Osteoblast (primary cell): ENCODE measurements at places on chromosomes 11 and 22. TPM values are rescaled to one million over a fixed set of nuclear protein-coding genes. Genes with fewer than 3 reads are reported as not detected.

ZNF70 gene
- 6.5 and 7.4 TPM in 2 replicates for total RNA-seq

FOSL1 gene
- total RNA-seq, result 13.0 and 13.8 TPM in 2 replicates

KCNK4 gene
- total RNA-seq, result 0.29 and 0.36 TPM in 2 replicates

SYT9 gene
- not detected in 2 replicates for total RNA-seq

IGSF22 gene
- total RNA-seq, result not detected in 2 replicates

VPREB3 gene
- not detected in 2 replicates for total RNA-seq

TST gene
- total RNA-seq, result 53.6 and 63.3 TPM in 2 replicates

PAMR1 gene
- 49.9 and 60.7 TPM in 2 replicates for total RNA-seq

FGF19 gene
- not detected in 2 replicates for total RNA-seq

OTOG gene
- total RNA-seq, result not detected in 2 replicates

MYO7A gene
- total RNA-seq, result under 0.01 TPM in 2 replicates

DNA sequence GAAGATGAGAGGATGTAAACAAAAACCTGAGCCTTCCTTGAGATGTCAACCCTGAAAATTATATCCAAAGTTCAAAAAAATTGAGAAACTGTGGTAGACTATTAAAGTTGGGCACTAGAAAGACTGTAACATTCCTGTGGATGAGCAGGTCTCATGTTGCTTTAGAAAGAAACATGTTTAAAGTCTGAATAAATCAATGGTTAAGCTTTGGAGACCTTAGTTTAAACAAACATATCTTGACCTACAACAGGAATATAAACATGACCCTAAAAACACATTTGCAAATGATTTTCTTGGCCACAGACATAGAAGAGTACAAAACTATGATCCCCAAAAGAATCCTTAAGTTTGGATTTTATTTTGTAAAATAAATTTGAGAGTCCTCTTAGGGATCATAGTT, 38.1 kb upstream of the PCF11 start:
- DNase-seq, result no peak

- DNase-seq, result peak; percentile 81
Observed at GRCh38 chr11:3995949-3996554, 98.5 kb upstream of the RRM1 start.

- peak; percentile 93 for DNase-seq
Observed at GRCh38 chr22:44729391-44730021, 22.9 kb upstream of the ARHGAP8 start.

GRCh38 chr11:28939381-28939780, 831.2 kb downstream of the METTL15 start:
- DNase-seq, result no peak

DNA sequence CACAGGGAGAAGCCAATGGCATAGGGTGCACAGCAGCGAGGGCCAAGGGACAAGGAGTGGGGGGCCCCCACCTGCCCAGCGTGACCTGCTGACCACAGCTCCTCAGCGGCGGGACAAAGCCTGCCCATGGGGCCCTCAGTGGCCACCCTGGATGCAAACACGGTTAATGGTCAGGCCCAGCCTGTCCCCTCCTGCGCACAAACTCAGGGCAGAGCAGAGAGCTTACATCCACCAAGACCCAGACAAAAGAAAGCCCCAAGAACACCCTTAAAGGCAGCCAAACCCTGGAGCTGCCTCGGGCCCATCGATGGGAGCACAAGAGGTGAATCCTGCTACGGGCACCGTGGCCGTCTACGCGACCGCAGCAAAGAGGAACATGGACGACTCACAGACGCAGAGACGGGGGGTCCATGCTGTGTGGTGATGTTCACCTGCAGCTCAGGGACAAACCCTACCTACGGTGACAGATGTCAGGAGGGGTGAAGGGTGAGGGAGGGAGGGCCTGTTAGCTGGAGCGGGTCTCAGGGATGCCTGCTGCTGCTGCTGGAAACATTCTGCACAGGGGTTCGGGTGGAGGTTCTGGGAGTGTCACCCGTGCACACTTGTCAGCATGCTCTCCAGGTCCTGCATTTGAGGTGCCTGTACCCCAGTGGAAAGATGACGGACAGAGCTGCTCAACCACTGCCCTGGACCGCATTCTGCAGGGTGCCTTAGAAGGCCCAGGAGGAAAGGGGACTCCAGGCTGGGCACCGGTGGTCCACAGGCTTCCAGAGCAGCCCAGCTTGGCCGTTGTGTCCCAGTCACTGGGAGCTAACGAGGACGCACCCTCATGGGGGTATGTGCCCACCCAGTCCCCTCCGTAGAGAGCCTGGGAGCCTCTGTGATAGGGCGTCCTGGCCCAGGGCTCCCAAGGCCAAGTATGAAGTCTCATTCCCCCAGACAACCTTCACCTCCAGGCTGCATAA, 11.6 kb downstream of the ASCL2 start:
- DNase-seq, result peak; percentile 83

- peak; percentile 9 for DNase-seq
Observed at GRCh38 chr22:49160261-49161001, 667.2 kb downstream of the BRD1 start.

DNA sequence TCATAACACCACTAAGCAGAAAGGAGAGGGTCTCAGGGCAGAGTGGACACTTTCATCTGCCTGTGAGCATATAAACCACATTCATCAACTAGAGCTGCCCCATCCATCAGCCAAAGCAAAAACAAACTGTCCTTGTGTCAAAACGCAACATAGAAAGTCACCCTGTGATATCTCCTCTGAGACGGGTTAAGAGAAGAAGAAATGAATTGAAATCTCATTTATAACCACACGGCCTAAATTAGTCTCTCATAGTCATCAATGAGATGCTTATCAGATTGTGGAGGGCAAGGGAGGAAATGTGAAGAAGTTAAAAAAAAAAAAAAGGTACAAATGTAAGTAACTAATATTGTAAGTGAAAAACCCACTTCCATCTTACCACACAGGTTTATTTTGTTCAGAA, 75.7 kb downstream of the SIK3 start:
- no peak for DNase-seq

DNA sequence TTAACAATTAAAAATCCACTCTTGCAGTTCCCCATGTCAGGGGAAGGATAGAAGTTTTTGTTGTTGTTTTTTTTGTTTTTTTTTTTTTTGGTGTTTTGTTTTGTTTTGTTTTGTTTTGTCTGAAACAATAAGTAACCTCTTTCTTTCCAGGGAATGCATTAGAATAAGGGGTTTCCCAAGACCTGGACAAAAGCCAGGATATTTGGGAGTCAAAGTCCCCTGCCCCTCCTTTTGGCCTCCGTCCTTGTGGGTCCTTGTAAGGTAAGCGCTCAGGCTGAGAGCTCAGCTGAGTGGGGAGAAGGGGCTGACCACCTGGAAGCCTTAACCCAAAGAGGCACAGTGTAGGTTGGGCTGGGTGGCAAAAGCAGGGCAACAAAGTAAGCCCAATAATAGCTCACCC, 515.4 kb downstream of the SOX6 start:
- DNase-seq, result no peak

- no peak for DNase-seq
Observed at GRCh38 chr22:26065847-26066246, 103.4 kb upstream of the SEZ6L start.

- DNase-seq, result peak; percentile 10
Observed at GRCh38 chr11:35986947-35987346, 43.1 kb downstream of the LDLRAD3 start.

- DNase-seq, result no peak
Observed at GRCh38 chr11:2127482-2128129, 11.6 kb downstream of the IGF2 start.

GRCh38 chr22:20243537-20244249, 24.4 kb downstream of the RTN4R start:
- DNase-seq, result peak; percentile 99

- peak; percentile 83 for DNase-seq
Observed at GRCh38 chr11:109247071-109247470, 174.9 kb upstream of the C11orf87 start.

GRCh38 chr11:21556926-21557325, 636.0 kb upstream of the ANO5 start:
- DNase-seq, result no peak

DNA sequence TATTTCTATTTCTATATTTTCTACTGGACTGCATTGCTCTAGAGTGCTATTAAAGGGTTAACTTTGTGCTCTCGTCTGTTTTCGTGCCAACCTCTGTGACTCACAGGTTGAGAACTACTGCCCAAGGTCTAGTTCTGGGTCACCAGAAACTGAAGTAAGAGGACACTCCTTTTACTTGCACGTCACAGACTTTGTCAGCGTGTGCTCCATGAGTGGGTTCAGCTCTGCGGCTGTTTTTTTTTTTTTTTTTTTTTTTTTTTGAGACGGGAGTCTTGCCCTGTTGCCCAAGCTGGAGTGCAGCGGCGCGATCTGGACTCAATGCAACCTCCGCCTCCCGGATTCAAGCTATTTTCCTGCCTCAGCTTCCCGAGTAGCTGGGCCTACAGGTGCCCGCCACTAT, 49.8 kb downstream of the CLMP start:
- DNase-seq, result peak; percentile 95

DNA sequence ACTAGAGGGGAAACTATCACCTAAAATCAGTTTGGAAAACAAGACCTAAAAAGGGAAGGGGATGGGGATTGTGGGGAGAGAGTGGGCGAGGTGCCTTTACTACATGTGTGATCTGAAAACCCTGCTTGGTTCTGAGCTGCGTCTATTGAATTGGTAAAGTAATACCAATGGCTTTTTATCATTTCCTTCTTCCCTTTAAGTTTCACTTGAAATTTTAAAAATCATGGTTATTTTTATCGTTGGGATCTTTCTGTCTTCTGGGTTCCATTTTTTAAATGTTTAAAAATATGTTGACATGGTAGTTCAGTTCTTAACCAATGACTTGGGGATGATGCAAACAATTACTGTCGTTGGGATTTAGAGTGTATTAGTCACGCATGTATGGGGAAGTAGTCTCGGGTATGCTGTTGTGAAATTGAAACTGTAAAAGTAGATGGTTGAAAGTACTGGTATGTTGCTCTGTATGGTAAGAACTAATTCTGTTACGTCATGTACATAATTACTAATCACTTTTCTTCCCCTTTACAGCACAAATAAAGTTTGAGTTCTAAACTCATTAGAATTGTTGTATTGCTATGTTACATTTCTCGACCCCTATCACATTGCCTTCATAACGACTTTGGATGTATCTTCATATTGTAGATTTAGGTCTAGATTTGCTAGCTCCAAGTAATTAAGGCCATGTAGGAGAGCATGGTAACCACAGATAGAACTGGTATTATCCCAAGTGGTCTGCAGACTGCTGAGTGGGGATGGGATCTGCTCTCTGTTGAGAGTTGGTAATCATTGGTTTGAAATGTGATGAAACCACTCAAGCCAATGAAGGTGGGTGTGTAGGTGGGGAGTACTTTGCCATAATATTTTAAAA, 3.6 kb downstream of the NEAT1 start:
- DNase-seq, result no peak

DNA sequence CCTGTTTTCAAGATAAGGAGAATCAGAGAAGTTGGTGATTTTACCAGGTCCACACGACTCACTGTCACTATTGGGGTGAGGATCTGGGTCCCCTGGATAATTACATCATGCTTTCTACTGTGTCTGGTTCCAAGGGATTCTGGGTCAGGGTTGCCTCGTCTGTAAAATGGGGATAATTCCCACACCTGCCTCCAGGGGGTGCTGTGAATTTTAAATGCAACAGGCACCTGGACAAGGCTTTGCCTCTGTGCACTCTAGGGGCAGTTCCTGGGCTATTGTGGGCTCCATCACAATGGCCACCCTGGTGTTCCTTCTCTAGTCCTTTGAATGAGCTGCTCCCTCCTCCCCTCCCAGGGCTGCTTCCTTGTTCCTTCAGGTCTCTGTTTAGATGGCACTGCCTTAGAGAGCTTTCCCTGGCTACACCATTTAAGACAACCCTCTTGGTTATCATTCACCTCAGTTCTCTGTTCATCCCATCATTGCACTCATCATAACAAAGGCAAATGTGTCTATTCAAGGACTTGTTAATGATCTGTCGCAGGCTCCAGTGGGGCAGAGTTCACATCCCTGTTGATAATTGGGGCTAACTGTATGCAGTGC, 178.6 kb downstream of the MIAT start:
- peak; percentile 80 for DNase-seq

GRCh38 chr22:38309614-38310517, 7.4 kb downstream of the CSNK1E start:
- peak; percentile 44 for DNase-seq
